DMS79 (cell line): ENCODE measurements at places on chromosomes 5 and 9.
A peak's percentile ranks its signal among the peaks of the same experiment; 100 is the strongest.

- DNase-seq = no peak
Observed at GRCh38 chr5:10876006-10876744, 115.1 kb upstream of the DAP start.

- DNase-seq = no peak
Observed at GRCh38 chr5:64518793-64519192, 13.0 kb downstream of the RGS7BP start.

DNA sequence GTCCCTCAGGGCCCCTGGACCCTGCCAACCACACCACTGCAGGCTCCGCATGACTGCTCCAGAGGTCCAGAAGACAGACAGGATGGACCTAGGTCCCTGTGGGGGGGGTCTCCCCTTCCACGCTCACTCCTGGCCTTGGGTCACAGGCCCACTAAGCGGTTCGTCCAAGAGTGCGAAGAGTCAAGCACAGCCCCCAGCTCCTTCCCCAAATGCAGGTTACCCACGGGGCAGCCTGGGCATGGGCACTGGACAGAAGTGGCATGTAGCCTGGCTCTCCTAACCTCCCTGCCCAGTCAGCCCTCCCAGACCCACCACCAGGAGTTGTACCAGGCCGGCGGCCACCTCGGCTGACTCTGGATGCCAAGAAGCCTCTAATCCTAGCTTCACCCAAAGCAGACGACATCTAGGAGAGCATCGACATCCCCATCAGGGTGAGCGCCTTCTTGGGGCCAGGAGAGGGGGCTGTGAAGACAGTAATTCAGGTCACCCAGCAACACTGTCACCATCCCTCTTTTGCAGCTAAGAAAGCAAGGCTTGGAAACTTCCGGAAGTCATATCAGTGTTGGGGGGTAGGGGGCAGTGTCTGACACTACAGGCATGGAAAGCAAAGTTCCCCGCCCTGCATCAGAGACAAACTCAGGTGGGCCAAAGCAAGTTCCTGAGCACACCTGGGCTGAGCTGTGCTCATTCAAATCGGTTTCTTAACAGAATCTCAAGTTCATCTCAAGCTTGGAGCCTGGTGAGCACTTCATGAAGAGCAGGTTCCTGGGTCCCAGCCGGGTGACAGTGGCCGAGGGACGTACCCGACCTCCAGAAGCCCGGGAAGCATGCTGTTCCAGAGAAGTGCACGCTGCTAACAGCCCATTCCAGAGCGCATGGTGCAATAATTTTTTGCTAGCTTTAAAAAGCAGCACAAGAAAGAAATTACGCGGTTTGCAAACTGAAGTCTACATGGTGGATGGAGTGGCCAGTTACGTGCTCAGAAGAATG is 68.7 kb downstream of the SEMA4D start:
- DNase-seq = no peak

- DNase-seq = peak; percentile 15
Observed at GRCh38 chr9:8917956-8918739, 1118.6 kb upstream of the DMAC1 start.

GRCh38 chr5:149596712-149597111 is 15.4 kb downstream of the ARHGEF37 start:
- no peak for DNase-seq

DNA sequence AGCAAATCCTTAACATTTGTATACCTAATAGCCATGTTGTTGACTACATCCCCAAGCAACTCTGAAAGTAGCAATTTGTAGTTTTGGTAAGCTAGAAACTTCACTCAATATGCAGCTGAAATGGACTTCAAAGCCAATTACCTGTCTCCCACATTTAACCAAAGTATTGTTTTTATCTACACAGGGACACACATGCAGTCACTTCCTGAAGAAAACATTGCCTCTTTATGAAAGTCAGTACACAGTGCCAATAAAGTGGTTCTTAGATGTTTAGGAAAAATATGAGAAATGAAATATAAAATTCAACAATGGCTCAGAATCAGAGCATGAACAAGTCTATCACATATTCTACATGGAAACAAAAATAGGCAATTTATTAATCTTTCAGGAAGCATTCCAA is 49.2 kb downstream of the OXCT1 start:
- no peak for DNase-seq

- DNase-seq = no peak
Observed at GRCh38 chr5:73312146-73312871, 136.3 kb downstream of the FOXD1 start.

DNA sequence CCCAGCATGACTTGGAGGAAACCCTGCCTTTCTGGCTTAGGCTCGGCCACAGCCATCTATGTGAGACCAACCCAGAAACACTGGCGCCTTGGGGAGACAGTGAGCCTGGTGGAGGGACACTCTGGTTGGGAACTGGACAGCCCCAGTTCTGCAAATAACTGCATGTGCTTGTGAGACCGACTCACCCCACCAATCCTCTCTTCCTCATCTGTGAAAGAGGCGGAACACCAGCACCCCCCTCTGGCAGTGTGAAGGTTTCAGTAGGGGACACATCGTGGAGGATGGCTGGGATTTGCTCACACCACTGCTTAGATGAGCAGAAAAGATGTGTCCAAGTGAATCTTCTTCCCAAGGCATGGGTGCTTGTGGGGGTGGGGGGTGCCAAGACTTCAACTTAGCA is 43.4 kb upstream of the N4BP3 start:
- DNase-seq = no peak

DNA sequence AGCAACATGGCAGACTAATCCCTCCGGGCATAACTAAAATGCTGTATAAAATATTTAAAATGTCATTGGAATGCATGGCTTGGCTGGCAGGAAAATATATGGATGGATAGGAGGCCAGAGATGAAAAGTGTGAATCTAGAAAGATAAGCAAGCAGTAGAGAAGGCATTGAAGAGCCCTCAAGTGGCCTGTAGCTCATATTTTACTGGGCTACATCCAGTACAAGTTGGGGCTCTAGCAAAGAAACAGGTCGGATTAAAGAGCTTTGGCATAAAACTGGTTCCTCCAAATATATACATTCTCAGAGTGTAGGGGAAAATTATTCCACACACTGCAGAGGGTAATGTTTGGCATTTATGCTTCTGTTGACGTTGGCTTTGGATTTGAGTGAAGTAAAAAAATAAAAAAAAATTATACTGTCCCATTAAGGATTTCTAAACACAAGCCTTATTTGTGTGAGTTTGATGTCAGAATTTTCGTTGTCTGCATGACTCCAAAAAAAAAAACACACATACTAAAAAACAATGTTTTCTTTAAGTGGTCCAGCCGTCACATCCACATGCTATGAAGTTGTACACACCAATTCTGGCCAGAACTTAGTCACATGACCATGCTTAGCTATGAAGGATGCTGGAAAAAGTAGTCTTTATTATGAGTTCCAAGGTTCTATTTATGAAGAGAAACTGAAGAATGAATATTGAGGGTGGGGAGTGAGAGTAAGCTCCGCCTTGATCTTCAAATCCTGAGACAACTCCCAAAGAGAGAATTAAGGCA is 147.0 kb downstream of the TLE1 start:
- no peak for DNase-seq

DNA sequence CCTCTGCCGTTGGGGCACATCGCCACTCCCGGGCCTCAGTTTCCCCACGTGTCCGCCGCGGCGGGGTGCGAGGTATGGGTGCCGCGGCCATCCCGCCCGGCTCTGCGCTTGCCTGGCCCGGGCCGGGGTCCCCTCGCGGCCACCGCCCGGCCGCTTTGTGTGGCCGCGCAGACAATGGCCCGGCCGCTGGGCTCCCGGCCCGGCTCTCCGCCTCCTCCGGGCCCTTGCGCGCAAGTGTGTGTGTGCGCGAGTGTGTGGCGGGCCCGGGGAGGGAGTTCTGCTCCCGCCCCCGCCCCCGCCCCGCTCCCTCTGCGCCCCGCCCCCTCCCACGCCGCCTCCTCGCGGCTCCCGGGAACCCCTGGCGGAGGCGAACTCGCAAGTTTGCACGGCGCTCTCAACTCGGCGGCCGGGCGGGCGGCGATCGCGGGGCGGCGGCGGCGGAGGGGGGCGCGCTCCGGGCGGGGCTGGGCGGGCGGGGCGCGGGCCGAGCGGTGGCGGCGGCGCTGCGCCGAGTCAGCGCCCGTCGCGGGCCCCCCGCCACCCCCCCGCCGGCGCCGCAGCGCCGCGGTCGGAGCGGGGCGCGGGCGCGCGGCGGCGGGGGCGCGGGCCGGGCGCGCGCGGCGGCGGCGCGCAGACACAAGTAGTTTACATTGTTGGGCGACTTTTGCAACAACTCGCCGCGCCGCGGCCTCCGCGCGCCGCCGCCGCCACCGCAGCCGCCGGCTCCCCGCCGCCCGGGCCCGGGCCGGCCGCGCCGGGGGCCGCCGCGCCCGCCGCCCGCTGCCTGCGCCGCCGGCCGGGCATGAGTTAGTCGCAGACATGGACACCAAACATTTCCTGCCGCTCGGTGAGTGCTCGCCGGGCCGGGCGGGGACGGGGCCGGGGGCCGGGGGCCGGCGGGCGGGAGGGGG is at the start of gene RXRA:
RXRA (plus strand) TSS at position 643 of the 911 bp plus-strand sequence; CDS start at position 820, 177 bp downstream.
- peak; percentile 32 for DNase-seq

- no peak for DNase-seq
Observed at GRCh38 chr5:27491746-27492439, 453.5 kb upstream of the CDH9 start.

DNA sequence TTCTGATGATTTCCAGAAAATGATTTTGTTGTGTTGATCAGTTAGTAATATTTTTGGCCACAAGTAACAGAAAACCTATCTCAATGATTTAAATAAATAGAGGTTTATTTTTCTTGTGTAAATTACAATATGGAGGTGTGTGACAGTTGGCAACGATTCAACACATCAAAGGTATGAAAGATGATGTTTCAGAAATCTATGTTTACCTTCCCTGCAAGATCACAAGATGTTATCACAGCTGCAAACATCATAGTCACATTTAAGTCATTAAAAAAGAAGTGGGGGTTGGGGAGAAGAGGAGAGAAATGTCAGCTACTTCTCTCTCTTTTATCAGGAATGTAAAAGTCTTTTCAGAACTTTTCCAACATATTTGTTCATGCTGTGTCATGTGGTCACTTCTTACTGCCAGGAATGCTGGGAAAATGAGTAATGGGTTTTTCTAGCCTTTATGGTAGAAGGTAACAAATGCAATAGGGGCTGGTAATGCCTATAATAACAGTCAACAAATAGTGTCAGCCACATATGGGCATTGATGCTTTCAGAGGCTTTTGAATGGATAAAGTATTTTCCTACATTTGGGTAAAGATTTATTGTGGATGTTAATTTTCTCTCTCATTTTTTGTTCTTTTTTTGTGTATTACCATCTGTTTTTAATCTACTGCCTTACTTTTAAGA is 742.7 kb downstream of the TLE1 start:
- no peak for DNase-seq

DNA sequence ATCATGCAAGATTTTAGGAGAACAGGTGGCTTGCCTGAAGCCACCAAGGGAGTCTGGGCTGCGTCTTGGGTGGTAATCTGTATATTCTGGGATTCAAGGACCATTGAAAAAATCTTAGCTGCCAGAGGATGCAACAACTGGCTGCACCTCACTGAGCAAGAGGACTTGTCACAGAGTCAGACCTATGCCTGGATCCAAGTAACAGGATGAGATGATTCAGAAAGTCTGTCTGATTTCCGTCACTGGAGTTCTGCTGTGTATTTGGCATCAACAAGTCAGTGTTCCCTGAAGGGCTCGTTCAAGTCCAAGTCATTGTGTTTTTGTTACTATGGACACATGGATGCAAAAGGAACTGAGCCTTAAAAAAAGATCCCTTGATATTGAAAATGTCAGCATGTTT is 37.8 kb upstream of the CARTPT start:
- peak; percentile 80 for DNase-seq

GRCh38 chr9:108168236-108168850 is 678.8 kb upstream of the KLF4 start:
- DNase-seq = no peak

GRCh38 chr9:36092509-36093215 is 43.9 kb upstream of the GLIPR2 start:
- DNase-seq = no peak

DNA sequence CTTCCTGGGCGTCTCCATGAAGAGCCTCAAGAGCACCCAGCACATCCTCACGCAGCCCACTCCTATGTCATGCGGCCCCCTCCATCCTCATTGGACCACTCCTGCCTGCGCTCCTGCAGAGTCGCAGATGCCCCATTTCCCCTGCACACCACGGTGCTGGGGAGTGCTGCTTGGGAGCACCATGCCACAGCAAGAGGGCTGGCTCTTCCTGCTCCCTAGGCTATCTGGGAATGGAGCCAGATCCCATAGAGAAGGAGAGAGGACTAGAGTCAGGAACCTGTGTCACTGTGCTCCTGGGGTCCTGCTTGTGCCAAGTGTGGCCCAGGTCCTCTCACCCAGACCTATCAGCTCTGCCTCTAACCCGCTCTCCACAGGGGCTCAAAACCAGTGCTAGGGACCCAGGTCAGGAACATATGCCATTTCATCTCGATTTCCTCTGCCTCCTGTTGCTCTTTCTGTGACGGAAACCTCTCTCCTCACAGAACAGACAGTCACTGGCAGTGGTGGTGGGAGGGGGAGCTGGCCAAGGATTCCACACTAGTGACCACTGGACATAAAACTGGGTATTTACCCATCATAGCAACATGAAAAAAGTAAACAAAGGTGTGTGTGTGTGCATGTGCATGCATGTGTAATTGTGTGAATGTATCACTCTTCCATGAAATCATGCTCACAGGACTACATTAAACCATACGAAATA is 178.4 kb downstream of the TTLL11 start:
- no peak for DNase-seq

DNA sequence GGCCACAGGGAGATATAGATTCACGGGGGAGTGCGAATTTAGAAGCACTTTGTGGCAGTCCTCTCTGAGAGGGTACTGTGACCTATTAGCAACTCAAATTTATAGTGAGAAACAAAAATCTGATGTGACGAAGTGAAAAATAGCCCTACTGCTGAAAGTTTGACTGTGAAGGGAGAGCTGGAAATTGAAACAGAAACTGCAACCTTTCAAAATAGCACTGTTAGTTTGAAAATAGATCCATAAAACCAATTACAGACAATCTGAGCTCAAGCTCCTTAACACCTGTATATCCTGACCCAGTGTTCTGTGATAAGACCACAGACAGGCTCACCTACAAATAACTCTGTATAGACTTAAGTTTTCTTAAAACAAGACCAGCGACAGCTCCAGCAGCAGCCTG is 420.1 kb downstream of the IRX1 start:
- no peak for DNase-seq
